ENCODE measurements at places on chromosomes 2 and 18. TPM values are rescaled to one million over a fixed set of nuclear protein-coding genes. Genes with fewer than 3 reads are reported as not detected.

Gene DSC1
- total RNA-seq: 0.63 TPM

Gene KDSR
- total RNA-seq: 59.6 TPM

Gene INHBB
- not detected for total RNA-seq

Gene EFR3B
- total RNA-seq: not detected

Gene TMEM37
- total RNA-seq: not detected

Gene GAREM1
- not detected for total RNA-seq

Gene UGT1A3
- not detected for total RNA-seq

Gene GBX2
- total RNA-seq: not detected

Gene PRKAG3
- total RNA-seq: not detected

Measured in activated naive CD4-positive, alpha-beta T cell treated with anti-CD3 and anti-CD28 coated beads, Interleukin-2, amount 10 ng/mL, durations not matched to agents 5 hours and 36 hours (primary cell).